ENCODE measurements at places on chromosomes 7 and 10. TPM values are rescaled to one million over a fixed set of nuclear protein-coding genes. Genes with fewer than 3 reads are reported as not detected.

The NPSR1 gene
- total RNA-seq, result not detected

DNA sequence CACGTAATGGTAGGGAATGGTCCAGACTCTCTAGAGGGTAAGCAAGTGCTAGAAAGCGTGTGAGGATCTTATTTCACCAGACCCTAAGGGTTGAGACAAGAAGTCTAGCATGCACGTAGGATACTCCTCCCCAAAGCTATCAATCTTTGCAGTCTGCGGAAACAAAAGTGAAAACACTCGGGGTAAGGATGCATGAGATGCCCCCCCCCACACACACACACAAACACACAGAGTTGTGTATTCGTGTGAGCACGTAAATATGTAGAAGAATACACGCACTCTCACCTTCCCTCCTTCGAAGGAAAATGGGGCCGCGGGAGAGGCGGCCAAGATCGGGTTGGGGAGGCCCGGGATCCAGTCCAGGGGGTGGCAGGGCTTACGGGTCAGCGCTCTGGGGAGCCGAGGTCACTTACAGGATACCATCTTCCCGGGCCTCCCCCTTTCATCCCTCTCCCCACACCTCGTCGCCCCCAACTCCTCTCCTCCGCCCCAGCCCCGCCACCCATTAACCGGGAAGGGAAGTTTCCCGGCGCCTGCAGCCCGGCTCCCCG is 455 bp downstream of the CUL2 start:
- no peak for DNase-seq

DNA sequence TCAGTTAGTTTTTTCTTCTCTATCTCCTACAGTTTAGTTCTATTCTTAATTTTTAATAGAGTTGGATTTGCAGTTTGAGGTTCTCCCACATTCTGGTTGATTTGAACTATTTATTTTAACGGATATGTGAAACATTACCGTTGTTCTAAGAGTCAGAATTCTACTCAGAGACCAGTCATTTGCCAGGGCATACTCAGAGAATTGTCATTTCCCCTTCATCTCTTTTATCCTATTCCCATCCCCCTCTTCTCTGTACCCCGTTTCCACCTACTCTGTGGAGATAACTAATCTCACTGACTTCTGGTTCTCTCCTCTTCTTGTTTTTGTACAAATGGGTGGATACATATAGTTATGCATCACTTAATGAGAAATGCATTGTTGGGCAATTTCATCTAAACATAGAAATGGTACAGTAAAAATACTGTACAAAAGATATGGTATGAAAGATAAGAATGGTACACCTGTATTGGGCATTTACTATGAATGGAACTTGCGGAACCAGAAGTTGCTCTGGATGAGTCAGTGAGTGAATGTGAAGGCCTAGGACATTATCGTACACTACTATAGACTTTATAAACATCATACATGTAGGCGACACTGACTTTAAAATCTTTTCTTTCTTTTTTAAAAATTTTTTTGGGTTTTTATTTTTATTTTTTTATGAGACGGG is 53.1 kb downstream of the INPP5F start:
- no peak for DNase-seq

The APBB1IP gene
- total RNA-seq, result 99.5 TPM

DNA sequence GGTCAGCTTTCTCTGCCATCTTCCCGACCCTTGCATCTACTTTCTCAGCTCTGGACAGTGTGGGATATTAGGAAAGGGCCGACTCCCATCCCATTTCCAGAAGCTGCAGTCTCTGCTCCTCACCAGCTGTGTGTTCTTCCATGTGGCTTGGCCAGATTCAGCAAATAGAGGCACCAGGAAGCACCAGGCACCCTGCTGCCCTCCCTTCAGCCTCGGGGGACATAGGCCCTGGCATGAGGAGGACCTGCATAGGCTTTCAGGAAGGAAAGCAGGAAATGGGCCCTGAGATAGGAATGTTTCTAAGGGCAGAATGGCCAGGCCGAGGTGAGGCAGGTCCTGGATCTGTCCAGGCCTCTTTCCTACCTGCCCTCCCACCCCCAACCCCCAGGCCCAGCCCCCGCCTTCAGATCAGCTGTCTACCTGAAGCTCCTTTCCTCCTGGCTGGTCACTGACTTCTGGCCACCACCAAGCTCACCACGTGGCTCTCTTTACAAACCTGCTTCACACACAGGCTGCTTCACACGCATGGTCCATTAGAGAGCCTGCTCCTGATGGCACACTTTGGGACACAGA is 27.5 kb upstream of the PURB start:
- DNase-seq, result no peak

DNA sequence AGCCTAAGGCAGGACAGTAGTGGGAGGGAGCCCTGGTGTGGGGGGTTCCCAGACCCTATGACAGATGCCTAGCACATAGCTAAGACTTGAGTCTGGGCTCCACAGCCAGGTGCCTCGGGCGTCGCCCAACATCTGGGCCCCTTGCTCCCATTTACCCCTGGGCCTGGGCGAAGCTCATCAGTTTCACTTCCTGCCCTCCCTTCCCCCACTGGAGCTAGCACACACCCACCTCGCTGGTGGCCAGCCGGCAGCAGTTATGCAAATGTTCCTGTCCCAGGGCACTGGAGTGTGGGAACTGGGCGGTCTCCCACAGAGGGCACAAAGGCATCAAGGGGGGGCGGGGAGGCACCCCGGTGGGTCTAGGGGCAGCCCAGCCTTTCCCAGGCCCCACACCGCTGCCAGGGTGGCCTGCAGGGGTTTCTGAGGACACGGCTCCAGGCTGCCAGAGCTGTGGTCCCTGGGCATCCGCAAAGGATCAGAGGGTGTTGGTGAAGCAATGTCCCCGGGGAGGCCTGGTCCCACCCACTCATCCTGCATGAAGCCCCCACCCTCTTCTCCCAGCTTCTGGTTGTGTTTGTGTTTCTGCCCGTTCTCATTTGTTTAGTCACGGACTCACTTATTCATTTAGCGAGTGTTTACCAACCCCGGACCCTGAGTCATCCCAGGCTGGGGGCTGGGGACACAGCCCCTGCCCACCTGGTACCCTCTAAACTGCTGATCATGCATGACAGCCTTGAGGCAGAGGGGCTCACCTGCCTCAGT is 20.4 kb downstream of the SH2B2 start:
- DNase-seq, result peak; percentile 44
